ENCODE measurements at places on chromosomes 2 and 18.

DNA sequence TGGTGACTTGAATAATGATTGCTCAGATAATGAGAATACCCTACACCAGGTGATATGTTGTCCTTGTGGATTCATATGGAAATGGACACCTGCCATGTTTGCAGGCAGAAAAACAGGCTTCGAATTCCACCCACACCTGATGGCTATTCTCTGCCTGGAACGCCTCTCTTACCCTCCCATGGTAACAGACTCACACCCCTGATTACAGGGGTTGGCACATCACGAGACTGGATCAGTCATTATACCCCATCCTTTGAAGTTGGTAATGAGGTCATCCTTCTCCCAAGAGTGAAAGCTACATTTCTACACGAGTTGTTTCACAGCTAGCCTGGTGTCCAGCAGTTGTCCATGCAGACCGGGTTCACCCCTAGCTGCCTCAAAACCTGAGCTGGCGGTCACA lies 71.4 kb upstream of the MBOAT2 start:
- no peak for DNase-seq

DNA sequence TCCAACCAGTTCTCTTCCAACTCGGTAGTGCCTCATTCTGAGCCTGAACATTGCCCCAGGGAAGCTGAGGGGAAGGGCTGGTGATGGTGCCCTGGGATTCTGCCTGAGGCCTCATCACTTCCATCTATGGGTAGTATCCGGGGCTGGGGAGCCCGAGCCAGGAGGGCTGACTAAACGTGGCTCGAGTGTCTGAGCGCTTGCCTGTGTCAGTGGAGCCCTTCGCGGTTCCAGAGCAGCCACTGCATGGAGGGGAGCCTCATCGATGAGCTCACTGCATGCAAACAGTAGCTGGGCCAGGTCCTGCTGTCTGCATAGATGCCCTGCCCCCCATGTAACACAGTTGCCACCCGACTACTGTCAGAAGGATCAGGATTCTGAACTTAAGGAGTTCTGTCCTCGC lies 129.3 kb downstream of the GLI2 start:
- no peak for DNase-seq

GRCh38 chr18:59132810-59133465 lies 6.7 kb upstream of the SEC11C start:
- no peak for DNase-seq

GRCh38 chr2:221289389-221289788 lies 282.7 kb downstream of the EPHA4 start:
- DNase-seq, result no peak

DNA sequence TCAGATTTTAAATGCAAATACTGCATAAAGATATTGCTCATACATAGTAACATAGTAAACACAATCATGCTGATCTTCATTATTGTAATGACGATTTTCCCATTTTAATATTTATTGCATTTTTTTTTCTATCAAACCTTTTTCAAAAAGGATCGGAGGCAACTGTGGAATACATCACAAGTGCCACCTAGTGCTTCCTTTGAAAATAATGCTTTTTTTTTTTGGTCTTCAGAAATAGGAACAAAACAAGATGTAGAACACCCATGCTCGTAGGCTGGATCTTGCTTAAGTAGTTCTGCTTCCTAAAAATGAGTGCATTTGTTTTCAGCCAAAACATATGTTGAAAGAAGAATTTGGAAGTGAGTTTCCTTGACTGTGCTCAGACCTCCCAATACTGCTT lies 35.7 kb upstream of the GPR155 start:
- peak; percentile 12 for DNase-seq

GRCh38 chr2:121505005-121505404 lies 25.7 kb upstream of the RNU4ATAC start:
- DNase-seq, result no peak

DNA sequence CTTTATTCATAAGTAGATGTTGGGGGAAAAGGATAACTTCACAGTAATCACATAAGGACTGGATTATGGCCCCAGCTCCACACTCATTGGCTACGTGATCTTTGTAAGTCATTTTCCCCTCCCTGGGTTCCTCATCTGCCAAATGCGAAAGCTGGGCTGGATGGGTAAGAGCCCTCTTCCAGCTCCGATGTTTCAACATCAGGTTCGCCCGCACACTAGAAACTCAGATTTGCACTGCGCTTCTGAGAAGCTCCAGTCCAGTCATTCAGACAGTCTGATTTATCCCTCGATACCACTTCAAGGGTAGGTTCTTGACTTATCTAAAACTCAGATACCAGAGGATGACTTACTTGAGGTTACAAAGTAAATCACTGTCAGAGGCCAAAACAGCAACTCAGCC lies 31.0 kb upstream of the RMDN2 start:
- no peak for DNase-seq

- DNase-seq, result no peak
Measured at GRCh38 chr2:121240436-121240835, 44.6 kb downstream of the TFCP2L1 start.

- DNase-seq, result no peak
Measured at GRCh38 chr2:134304394-134305108, 50.7 kb downstream of the MGAT5 start.

DNA sequence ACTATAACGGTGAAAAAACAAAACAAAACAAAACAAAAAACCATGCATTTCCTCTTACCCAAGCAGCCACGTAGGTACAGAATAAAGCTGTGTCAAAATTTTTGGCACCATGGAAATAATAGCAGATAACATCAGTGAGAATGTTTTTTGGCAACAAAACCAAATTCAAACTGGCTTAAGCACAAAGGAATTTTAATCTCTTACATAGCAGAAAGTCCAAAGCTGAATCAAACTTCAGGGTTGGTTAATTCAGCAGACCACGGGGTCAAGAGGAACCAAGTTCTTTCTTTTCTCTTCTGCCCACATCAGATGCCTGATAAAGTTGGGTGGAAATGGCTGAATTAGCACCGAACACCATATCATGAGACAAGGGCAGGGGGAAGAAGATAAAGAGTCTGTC lies 129.5 kb downstream of the PAX3 start:
- DNase-seq, result no peak

DNA sequence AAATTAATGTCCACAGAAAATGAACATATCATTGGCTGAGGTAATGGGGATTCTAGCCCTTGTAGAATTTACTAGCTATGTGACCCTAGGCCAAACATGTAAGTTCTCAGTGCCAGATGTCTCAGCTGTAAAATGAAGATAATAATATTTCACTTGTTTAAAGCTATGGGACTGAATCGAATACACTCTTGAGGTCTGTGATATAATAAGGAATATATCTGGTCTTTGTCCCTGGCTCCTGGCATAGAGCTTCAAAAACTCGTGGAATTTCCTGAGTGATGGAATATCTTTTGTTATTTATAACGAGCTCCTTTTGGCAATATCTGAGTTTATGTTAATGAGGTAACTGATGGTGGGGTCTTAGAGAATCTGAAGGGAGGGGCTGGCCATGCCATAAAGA lies 201.4 kb upstream of the CYP26B1 start:
- DNase-seq, result no peak

GRCh38 chr2:127486247-127487058 lies 39.8 kb downstream of the IWS1 start:
- DNase-seq, result no peak

DNA sequence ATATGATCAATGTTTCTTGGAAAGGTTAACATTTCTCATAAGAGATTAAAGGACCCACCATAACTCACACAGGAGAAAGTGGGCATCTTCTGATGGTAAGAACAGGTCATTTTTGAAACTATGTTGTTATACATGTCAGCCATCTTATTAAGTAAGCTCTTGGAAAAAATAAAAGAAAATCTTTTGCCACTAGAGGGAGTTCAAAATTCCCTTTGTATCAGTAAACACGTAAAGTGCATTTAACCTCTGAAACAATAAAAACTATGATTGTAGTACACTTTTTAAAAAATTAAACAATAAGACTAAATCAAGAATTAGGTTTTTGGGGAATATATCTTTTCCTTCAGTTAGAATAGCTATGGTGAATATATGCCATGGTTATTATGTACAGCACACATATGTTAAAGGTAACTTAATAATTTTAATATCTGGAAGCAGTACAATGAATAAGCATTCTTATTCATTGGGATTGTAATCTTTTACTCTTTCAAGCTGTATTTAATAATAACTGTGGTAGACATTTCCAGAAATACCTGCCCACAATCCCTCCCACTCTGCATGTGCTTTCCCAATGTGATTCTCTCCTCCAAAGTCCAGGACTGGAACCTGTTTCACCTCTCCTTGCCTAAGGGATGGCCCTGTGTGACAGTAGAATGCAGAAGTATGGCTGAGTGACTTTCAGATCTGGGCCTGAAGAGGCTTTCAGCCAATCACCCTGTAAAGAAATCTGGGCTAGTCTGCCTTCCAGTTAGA lies 64.2 kb downstream of the RBMS1 start:
- DNase-seq, result peak; percentile 67

DNA sequence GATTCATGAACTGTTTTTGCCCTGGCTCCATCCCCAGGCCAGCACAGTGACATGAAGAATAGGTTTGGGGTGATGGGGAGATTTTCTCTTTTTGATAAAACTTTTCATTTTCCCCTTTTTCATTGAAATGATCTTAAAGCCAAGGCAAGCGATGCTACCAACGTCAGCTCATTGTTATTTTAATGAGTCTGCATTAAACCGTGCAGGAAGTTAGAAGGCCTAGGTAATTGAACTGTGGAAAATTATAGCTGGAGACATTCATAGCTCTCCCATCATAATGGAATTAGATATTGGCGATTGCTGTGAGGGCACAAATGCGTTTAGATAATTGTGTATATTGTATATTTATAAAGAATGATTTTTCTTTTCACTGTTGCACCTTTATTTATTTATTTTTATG lies 33.2 kb downstream of the SMARCAL1 start:
- no peak for DNase-seq

DNA sequence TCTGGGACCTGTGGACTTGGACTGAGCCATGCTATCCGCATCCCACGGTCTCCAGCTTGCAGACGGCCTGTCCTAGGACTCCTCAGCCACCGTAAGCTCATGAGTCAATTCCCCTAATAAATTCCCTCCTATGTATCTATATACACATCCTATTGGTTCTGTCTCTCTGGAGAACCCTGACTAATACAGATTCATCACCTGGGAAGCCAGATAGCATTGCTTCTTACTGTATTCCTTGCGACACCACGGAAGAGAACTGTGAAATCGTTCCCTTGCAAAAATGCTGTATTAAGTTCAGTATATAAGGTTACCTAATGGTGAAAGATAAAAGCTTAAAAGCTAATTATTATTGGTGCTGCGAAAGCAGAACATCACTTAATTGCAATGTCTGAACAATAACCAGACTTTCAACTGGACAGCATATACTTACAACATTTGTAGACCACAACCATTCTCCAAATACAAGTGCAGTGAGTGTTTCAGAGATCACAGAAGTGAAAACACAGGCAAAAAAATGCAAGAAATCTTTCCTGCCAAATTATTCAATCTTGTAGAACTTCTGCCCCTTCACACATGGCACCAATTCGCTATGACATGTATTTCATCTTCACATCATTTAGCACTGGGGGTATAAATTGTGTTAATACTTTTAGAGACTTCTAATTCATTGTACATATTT lies 352.9 kb downstream of the TXNL1 start:
- DNase-seq, result no peak

DNA sequence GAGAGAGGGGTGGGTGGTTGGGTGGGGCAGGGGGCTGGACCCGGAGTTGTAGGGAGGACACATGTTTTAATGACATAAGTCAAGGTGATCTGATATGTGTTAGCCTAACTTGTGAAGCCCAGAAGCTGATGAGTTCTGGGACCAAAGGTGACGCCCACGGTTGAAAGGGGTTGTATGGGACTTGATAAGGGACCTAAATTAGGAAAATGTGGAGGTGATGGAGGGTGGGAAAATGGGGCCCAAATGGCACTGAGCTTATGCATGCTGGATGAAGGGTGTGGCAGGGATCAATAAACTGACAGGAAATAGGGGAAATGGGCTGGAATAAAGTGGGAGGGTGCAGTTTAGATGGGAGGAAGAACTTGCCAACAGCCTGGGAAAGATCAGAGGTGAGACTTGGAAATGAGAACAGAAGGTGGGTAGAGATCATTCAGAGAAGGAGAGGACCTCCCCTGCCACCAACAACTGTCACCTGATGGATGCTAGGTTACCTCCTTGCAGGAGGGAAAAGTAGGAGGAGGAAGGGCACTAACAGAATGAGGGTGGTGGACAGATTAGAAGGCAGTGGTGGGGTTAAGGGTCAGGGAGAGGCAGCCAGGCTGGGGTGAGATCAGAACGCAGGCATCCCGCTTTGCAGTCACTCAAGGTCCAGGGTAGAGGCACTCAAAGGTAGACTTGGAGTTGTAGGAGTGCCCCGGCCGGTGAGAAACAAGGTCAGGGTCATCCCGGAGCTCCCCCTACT lies 15.3 kb downstream of the WNT10A start:
- no peak for DNase-seq

- no peak for DNase-seq
Measured at GRCh38 chr2:148865512-148865911, 9.5 kb upstream of the KIF5C start.

DNA sequence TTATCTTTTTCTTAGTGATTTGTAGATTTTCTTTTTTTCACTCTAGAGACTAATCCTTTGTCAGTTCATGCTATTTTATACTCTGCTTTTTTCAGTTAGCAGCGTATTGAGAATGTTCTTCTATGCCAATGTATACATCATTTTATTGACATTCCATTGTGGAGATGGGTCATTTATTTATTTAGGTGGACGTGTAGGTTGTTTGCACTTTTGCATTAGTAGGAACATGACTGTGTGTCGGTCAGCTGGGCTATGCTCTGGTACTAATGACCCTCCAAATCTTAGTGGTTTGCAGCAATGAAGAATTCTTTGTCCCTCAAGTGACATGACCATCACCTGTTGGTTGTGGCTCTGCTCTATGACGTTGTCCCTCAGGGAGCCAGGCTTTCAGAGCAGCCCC lies 33.6 kb downstream of the HPCAL1 start:
- no peak for DNase-seq

DNA sequence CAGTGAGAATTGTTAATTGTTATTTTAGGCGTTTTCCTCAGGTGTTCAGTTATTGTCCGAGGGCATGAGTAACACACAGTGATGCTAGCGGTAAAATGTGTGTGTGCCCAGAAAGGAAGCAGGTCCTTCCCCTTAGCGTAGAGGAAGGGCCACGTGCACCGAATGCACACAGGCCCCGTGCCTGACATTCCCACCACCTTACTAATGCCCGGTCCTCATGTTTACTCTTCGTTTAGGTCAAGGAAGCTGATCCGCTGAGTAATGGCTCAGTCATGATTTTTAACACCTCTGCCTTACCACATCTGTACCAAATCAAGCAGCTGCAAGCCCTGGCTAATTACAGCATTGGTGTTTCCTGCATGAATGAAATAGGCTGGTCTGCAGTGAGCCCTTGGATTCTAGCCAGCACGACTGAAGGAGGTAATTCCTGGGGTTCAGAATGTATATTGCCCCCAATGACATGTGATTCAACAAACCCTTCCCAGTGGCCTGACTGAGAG lies 76.7 kb downstream of the MERTK start:
- no peak for DNase-seq

GRCh38 chr2:79780781-79781180 lies 267.9 kb downstream of the CTNNA2 start:
- no peak for DNase-seq

DNA sequence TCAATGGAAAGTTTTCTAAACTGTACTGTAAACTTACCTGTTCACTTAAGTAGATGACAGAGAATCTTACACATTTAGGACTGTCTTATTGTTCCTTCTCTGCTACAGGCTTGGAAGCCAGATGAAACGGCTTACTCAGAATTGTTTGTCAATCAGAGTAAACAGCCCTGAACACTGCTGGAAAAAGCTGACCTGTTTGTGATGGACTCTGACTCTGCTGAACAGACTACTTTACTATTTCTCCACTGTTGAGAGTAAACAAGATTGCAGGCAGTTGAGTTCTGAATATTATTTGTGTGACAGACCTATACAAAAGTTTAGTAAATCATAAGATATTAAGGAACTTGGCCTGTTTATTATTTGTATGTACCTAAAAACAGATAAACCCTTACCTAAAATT lies 99.0 kb downstream of the NOL10 start:
- no peak for DNase-seq

Measured in NCI-H526 (cell line).